Thymus (tissue), 14 donors: ENCODE measurements at places on chromosomes 6 and 20. TPM values are rescaled to one million over a fixed set of nuclear protein-coding genes. Genes with fewer than 3 reads are reported as not detected.

GRCh38 chr6:142118925-142119324, 13.8 kb upstream of the GJE1 start:
- no peaks in the 10 kb centered on the region for H3K4me1 ChIP-seq
- DNase-seq = no peak
- H3K36me3 ChIP-seq = no peaks in the 10 kb centered on the region
- H3K27ac ChIP-seq = no peak overlapping the region
- no peaks in the 10 kb centered on the region for H3K27me3 ChIP-seq

The IER3 gene
- 17.9 TPM for total RNA-seq

DNA sequence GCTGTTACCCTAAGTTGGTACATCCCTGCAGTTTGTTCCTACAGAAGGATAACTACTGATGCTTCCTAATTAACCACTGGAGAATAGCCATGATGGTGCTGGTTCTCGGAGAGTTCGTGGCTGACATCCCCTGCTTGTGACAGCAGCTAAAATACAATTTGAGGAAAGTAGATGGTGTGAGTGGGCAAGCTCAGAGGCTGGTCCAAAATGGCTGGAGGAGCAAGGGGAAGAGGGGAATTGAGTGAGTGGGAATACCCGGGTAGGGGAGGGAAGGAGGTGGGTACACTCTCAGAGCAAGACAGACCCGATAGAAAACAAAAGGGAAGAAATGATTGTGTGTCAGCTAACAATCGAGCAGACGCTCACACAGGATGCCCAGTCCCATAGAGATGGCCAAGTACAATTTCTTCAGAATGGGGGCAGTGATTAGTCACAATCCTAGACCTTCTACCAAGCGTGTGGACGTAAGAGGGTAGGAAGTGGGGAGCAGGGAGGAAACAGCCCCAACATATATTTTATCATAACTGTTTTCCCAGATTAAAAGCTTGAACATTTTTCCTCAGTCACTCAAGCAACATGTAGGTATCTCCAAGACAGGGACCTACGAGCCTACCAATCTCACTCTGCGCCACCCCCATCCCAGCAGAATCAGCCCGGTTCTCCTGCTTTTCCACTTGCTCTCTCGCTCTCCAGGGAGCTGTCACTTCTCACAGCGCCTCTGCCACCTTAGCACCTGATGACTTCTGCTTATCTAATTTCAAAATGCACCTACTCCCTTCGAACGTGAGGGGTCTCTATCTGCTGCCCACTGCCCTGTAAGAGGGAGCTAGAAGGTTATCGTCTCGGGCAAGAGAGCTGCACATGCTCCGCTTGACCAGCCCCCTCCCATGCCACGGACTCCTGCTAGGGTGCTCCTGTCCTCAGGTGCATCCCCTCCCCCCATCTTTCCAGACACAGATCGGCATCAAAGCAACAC, 26.2 kb downstream of the RIPOR2 start:
- no peaks in the 10 kb centered on the region for H3K27me3 ChIP-seq
- peaks cover 3% of the 10 kb centered on the region for H3K36me3 ChIP-seq
- peak overlapping the region; percentile 80 for H3K4me3 ChIP-seq
- H3K4me1 ChIP-seq = peaks cover 54% of the 10 kb centered on the region
- H3K27ac ChIP-seq = peak overlapping the region; percentile 80

DNA sequence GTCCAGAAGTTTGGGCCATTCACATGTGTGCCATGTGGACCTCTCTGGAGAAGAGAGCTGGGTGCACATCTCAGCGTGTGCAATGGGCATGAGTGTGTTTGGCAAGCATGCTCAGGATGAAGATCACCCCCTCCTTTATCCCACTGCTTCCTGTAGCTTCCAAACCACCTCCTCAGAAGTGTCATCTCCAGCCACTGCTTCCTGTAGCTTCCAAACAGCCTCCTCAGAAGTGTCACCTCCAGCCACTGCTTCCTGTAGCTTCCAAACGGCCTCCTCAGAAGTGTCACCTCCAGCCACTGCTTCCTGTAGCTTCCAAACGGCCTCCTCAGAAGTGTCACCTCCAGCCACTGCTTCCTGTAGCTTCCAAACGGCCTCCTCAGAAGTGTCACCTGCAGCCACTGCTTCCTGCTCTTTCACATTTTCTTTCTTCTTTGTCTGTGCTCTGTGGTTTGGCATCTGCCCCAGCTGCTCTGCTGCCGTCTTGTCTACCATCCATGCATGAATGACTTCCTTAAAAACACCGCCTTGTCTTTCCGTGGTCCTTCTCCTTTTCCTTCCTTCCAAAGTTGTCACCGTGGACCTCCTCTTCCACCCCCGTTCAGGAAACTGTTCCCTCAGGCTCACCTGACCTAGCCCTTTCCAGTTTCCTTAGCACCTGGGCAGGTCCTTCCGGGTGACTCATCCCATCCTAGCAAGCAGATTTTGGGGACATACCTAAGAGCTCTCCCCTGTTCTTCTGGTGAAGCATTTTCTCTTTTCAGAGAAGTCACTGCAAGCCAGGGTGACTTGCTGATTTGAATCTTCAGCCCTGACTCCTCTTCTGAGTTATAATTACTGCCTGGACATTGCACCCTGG, 43.5 kb upstream of the TIAM2 start:
- H3K36me3 ChIP-seq = no peaks in the 10 kb centered on the region
- no peak for DNase-seq
- no peaks in the 10 kb centered on the region for H3K27me3 ChIP-seq
- peaks cover 8% of the 10 kb centered on the region for H3K4me1 ChIP-seq
- no peak overlapping the region for H3K4me3 ChIP-seq

GRCh38 chr20:48761023-48761785, 66.6 kb downstream of the PREX1 start:
- no peaks in the 10 kb centered on the region for H3K27me3 ChIP-seq
- peak overlapping the region; percentile 59 for H3K27ac ChIP-seq
- DNase-seq = no peak
- H3K4me3 ChIP-seq = no peak overlapping the region
- H3K36me3 ChIP-seq = no peaks in the 10 kb centered on the region

DNA sequence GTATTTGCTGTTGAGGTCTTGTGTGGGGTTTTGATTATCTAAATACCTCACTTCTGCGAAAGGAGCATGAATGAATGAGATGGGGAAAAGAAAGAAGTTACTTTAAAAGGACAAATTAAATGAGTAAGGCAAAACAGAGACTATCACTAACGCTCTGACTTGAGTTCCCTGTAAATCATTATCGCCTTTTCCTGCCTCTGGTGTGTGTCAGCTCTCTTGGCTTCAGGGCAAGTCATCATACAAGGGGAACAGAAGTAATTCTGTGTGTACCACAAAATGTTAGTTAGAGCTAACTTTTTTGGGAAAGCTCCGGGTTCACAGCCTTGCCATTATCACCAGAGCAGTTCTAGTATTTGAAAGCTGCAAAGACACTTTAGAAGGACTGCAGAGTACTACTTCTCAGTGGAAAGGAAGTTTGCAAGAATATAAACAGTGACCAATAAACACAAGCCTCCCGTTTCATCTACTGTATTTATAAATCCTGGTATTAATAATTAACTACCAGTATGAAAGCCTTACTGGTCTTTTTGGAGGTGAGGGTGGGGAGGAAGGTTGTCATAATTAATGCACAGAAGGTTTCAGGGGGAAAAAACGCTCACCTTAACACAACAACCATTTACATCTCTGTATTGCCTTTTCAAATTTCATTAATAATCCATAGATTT, 1.2 kb downstream of the DZANK1 start:
- peaks cover 3% of the 10 kb centered on the region for H3K36me3 ChIP-seq
- H3K4me1 ChIP-seq = peaks cover 8% of the 10 kb centered on the region
- DNase-seq = no peak
